ENCODE measurements at places on chromosomes 2 and 18.

GRCh38 chr18:58998401-58999203 lies 133.9 kb downstream of the ZNF532 start:
- no peak for DNase-seq

DNA sequence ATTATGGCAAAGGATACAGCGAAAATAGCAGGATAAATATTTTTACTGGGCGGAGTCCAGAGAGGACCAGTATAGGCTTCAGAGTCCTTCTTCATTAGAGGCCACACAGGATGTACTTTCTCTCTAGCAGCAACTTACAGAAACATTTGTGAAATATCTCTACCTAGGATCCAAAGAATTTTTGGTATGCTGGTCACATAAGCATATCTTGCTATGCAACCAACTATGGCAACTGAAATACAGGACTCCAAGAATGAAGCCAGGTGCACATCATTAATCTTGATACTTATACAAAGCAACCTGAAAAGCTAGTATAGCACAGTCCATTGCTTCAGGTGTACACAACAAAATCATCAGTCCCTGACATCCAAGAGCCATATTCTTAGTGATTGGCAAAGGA lies 59.1 kb upstream of the NABP1 start:
- DNase-seq = no peak

DNA sequence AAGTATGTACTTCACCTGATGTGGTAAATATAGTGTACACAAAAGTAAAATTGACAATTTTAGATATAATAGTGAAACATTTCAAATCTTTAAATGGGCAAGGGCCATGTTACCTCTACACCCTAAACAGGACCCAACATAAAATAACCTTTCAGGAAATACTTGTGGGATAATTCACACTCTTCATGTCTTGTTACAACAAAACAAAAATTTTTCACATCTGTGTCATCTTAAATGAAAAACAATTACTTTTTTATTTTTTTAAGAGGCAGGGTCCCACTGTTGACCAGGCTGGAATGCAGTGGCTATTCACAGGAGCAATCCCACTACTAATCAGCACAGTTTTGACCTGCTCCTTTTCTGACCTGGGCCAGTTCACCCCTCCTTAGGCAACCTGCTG lies 42.1 kb downstream of the SRBD1 start:
- no peak for DNase-seq

- no peak for DNase-seq
Observed at GRCh38 chr2:86251840-86252266, 52.6 kb downstream of the MRPL35 start.

- no peak for DNase-seq
Observed at GRCh38 chr18:22394428-22394827, 23.3 kb downstream of the CTAGE1 start.

DNA sequence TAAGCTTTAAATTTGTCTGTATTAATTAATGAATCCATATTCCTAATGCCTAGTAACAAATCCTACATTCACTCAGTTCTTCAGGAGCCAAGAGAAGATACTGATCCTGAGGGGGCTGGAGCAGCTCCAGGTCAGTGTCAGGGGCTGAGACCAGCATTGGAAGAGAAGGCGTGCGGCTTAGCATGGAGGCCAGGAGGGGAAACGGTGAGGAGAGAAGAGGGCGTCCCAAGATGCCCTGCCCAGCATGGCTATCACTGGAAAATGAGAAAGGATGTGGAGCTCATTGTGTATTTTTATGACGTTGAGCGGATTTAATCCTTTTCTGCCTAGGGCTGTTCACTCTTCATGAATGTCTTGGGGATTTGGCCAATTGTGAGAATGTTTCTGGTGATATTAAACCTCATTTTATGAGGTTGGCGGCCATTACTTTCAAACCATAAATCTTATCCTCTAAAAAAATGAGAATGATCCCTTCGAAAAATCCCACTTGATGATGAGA lies 131.7 kb downstream of the KCTD1 start:
- no peak for DNase-seq

DNA sequence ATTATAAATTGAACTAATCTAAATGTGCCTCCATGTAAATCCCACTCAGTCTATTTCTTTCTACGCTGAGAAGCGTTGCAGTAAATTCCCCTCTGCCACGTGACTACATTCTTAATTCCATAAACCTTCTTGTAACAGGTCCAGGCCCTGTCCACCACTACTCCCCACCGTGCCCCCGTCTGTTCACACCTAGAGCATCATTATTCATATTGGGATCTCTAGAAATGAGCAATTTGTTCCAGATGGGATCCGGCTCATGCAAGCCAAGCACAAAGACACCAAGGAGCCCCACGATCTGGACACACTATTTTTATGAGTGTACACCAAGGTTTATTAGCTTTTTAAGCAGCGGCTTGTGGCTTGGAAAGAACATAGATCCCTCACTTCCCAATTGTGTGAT lies 38.2 kb downstream of the BOLA3 start:
- no peak for DNase-seq

DNA sequence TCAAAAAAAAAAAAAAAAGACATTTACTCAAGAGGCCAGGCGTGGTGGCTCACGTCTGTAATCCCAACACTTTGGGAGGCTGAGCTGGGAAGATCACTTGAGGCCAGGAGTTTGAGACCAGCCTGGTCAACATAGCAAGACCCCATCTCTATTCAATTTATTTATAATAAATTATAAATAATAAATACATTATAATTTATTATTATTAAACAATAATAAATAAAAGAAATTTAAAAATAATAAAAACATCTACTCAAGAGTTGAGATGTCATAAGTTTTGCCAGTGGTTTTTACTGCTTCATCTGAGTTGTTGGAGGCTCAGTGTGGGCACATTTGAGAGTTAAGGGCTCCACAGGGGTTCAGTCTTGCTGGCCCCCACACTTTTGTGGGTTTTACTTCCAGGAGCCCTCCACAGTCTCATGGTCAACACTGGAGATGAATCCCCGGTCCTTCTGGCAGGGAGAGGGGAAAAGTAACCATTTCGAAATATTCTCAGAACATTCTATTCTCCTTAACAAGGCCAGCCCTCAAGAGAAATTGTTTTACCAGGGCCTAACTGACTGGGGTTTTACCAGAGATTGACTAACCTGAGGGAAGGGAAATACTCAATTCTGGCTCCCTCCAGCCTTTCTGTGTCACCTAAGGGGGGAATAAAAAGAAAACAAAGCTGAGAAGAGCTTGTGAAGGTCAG lies 51.6 kb upstream of the NCOA1 start:
- DNase-seq = no peak

Measured in HuH-7 (cell line).